ENCODE measurements at places on chromosomes 5 and 9.

DNA sequence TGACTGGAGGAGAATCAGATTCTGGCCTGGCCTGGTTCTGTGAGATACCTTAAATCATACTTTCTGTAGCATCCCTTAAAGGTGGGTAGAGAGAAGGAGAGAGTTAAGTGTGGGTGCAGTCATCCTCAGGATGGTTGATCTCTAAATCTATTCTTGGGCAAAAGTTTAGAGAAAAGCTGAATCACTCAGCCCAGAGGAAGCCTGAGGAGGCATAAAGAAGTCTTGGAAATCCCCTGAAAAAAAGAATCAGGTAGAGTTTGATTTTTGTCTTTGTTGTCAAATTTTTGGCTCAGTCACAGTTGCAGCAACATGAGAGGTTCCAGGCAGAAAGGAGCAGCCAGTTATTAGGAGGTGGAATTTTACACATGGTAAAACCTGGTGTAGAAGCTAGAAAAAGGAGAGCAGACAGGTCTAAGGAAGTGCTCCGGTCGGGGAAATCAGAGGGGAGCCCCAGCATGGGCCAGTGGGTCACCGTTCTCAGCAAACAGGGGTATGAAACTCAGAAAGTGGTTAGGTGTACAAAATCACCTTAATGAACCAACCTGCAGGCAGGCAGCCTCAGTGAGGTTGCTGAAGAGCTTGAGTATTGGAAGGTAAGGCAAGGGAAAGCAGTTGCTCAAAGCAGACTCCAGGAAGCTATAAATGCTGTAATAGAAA is 116.2 kb upstream of the CNTLN start:
- no peak for DNase-seq

DNA sequence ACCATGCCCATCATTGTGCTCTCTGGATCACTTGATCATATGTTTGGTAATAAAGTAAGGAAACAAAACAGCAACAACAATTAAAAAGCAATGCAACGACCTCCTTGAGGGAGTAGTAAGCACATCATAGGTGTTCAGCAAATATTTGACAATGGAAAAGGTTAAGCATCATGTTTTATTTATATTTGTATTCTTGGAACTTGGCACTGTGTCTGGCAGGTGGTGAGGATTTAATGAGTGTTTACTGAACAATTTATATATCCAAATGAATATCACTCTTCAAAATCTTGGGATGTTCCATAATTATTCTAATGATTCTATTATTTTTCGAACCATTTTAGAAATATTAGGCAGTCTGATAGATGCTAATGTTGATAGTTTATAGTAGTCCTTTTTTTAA is 6.2 kb downstream of the PIP5K1B start:
- DNase-seq, result no peak

DNA sequence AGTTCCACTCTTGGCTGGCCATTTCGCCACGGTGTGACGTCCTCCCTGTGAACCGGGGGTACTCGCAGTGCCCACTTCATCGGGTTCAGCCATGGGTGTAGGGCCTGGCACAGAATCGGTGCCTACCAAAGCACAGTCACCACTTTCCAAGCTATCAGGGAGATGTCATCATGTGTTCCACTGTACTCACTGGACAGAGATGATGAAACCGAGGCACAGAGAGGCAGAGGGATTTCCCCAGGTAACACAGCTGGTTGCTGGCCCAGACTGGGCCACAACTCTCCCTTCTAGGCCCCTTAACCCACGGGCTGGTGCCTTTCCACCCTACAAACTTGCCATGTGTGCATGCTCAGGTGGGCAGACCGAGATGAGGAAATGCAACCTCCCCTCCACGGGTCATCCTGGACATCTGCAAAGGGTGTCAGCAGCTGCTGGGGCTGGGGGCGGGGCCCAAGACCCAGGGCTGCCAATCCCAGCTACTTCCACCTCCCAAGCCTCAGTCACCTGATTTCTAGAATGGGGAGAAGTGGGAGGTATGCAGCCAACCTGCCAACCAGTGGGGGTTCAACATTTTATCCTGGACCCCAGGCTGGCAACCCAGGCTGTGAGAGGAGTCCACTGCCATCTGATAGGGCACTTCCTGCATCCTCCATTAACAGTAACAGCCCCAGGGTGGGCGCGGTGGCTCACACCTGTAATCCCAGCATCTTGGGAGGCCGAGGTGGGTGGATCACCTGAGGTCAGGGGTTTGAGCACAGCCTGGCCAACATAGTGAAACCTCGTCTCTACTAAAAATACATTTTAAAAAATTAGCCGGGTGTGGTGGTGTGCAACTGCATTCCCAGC is 893 bp upstream of the SH2D3C start:
- no peak for DNase-seq

GRCh38 chr9:27421577-27421976 is 102.5 kb upstream of the IFNK start:
- no peak for DNase-seq

GRCh38 chr5:179196405-179197079 is 136.4 kb downstream of the ZNF354C start:
- no peak for DNase-seq

- DNase-seq, result no peak
Measured at GRCh38 chr5:15835514-15835913, 335.5 kb downstream of the FBXL7 start.

DNA sequence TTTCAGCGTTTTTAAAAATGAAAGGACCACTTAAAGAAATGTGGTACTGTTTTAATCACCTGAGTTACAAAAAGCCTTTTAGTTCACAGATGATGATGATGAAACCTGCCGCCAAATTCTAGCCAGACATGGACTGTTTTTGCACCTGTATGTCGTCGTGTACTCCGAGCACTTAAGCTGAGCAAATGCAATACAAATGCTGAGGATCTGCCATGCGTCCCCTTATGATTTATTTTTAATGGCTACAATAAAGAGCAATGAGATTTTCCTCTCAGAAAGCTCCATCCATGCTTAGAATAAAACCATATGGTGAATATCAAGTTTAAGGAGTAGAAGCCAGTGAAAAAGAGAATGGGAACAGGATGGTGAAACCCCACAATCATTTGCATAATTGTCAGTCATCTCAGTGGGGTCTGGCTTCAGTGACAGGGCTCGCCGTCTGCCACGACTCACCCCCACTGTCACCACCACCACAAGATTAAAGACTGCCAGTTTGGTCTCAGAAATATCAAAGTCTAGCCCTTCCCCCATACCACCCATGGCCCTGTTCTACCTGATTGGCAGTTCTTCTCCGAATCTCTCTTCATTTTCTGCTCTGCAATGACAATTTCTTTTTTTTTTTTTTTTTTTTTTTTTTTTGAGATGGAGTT is 159.9 kb downstream of the GOLPH3 start:
- DNase-seq, result no peak

All from stimulated activated CD4-positive, alpha-beta T cell treated with anti-CD3 and anti-CD28 coated beads, Interleukin-1b, Interleukin-23, amount 100 ng/mL, for 1 hour (primary cell).